ENCODE measurements at places on chromosomes 5 and 9. TPM values are rescaled to one million over a fixed set of nuclear protein-coding genes. Genes with fewer than 3 reads are reported as not detected.

The DENND4C gene
- 35.3 TPM for total RNA-seq

The ACTBL2 gene
- total RNA-seq = not detected

The NUDT2 gene
- total RNA-seq = 31.6 TPM

The INSL6 gene
- not detected for total RNA-seq

The BTNL3 gene
- not detected for total RNA-seq

The RELL2 gene
- 37.1 TPM for total RNA-seq

The ZBTB43 gene
- total RNA-seq = 19.1 TPM

The CMBL gene
- 1.6 TPM for total RNA-seq

The SLCO4C1 gene
- total RNA-seq = 0.74 TPM

GRCh38 chr9:134870301-134870694, 10.3 kb upstream of the FCN2 start:
- no peaks in the 10 kb centered on the region for H3K36me3 ChIP-seq
- H3K27me3 ChIP-seq = no peaks in the 10 kb centered on the region
- no peak overlapping the region for H3K4me3 ChIP-seq
- H3K4me1 ChIP-seq = no peaks in the 10 kb centered on the region
- no peak for DNase-seq
- no peak overlapping the region for H3K27ac ChIP-seq

DNA sequence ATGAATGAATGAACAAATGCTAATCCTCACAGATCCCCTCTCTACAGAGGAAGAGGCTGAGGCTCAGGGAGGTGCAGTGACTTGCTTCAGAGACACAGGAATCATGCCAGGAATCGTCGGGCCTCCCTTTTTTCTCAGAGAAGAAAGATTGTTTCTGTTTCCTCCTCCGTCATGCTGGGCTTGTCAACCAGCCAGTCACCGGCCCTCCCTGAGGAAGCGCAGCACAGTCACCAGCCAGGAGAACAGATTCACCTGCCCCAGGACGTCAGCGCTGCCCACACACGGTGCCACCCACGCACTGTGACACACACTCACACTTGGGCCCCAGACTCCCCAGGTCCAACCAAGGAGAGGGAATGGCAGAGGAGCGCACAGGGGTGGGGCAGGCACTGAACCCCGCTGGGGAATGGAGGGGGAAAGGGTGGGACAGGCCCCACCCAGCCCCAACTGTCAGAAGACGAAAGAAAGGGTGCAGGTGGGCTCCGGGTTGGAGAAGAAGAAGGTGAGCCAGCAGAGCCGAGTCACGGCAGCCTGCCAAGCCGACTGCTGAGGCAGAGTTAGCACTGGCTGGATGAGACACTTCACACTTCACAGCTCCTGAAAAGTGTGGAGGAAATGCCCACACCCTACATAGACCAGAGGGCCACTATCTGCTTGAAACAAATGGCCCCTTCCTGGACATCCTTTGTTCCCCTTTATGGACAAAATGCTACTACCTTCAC, 13.8 kb upstream of the ERGIC1 start:
- no peak for DNase-seq
- no peak overlapping the region for H3K4me3 ChIP-seq
- no peak overlapping the region for H3K27ac ChIP-seq

DNA sequence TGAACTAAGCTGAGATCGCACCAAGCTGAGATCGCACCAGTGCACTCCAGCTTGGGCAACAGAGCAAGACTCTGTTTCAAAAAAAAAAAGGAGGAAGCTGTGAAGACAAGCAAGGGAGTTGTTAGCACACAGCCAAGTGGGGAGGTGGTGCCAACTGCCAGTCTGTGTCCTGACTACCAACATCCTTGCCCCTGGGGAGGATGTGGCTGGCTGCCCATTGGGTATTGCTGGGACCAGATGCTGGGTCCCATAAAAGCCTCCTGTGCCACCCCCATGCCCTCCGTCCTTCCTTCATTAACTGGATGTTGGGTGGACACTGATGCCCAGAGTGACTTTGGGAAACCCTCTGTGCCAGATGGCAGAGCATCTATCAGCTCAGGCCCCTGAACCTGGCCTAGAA, 157.1 kb upstream of the COL5A1 start:
- H3K4me1 ChIP-seq = no peaks in the 10 kb centered on the region
- H3K4me3 ChIP-seq = no peak overlapping the region
- no peaks in the 10 kb centered on the region for H3K36me3 ChIP-seq
- DNase-seq = no peak
- H3K27me3 ChIP-seq = no peaks in the 10 kb centered on the region

DNA sequence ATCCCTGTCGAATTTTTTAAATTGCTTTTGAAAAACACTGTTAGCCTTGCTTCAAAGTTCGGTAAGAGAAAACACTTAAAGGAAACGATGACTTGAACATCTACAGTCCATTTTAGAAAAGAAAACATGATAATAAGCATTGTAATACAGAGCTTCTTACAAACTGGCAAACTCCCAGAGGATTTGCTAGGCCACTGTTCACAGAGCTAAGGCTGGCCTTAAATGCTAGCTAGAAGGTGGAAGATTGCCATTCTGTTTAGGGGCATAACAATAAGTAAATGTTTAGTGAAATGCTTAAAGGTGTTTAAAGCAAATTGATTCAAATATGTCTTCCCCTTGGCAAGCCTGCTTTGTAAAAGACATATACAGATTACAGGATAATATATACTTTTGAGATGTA, 169.6 kb downstream of the TLE4 start:
- no peaks in the 10 kb centered on the region for H3K4me1 ChIP-seq
- no peaks in the 10 kb centered on the region for H3K36me3 ChIP-seq
- DNase-seq = no peak
- H3K27ac ChIP-seq = no peak overlapping the region
- no peaks in the 10 kb centered on the region for H3K27me3 ChIP-seq
- H3K4me3 ChIP-seq = no peak overlapping the region

DNA sequence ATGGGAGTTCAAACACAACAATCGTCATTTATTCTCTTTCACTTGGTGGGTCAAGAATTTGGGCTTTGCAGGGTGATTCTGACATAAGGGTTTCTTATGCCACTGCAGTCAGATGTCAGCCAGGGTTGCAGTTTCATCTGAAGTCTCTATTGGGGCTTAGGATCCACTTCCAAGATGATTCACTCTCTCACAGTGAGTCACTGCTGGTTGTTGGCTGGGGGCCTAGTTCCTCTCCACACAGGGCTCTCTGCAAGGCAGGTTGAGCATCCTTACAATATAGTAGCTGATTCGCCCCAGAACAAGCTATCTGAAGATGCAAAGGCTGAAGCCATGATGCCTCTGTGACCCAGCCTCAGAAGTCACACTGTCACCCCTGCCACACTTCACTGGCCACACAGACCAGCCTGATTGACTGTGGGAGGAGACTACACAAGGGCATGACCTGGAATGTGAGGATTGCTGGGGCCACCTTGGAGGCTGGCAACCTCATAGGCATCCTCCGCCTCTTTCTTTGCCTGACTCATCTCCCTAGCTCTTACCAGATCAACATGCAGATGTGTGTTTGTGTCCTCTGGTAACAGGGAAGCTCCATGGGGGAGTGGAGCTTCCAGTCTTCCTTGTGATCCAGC, 4.5 kb upstream of the CARD19 start:
- no peak overlapping the region for H3K4me3 ChIP-seq
- H3K4me1 ChIP-seq = peaks cover 52% of the 10 kb centered on the region
- no peaks in the 10 kb centered on the region for H3K27me3 ChIP-seq
- DNase-seq = peak; percentile 42

- H3K4me1 ChIP-seq = peaks cover 24% of the 10 kb centered on the region
- H3K27ac ChIP-seq = no peak overlapping the region
- H3K27me3 ChIP-seq = no peaks in the 10 kb centered on the region
- no peak overlapping the region for H3K4me3 ChIP-seq
- DNase-seq = no peak
These were observed 50.0 kb downstream of the CAST start for GRCh38 chr5:96712100-96712746.

DNA sequence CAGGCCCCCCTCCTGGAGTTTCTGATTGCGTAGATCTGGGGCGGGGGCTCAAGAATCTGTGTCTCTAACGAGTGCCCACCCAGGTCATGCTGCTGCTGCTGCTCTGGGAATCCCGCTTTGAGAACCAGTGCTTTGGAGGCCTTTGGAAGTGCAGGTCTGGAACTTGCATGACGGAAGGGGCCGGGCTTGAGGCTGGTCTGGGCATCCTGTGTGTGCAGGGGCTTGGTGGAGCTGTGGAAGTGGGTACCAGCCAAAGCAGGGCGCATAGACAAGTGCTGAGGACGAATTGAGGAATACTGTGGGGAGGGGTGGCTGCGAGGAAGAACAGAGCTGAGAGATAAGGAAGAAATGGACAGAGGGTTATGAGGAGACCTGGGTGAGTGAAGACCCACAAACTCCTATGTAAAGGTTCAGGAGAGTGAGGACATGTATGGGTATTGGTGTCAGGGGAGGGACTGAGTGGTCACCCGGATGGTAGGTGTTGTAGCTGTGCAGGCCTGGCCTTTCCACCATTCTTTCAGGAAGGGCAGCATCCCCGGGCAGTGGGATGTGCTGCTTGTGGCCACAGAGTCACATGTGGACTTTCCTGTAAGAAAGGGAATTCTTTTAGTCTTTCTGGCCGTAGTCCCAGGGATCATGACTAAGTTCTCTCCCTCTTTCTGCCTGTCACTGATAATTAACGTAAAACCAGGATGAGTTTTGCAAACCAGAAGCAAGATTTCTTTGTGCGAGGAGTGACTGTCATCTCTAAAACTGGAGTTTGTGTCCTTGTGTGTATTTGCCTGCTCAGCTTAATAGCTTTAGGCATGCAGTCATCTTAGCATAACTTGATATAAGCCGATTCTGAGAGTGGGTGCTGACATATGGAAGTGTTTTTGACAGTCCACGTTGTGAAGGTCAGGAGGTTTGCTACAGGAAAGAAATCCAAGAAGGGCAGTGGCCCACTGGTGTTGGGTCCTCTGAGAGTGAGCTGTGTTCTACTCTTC, 43.3 kb upstream of the TJP2 start:
- no peak overlapping the region for H3K4me3 ChIP-seq
- H3K4me1 ChIP-seq = no peaks in the 10 kb centered on the region
- H3K36me3 ChIP-seq = no peaks in the 10 kb centered on the region
- no peaks in the 10 kb centered on the region for H3K27me3 ChIP-seq

- H3K36me3 ChIP-seq = peaks cover 26% of the 10 kb centered on the region
- no peak for DNase-seq
- peaks cover 5% of the 10 kb centered on the region for H3K4me1 ChIP-seq
- no peak overlapping the region for H3K27ac ChIP-seq
These were observed 25.9 kb downstream of the ERBIN start for GRCh38 chr5:65952259-65952658.

GRCh38 chr5:10351919-10352318, 1.6 kb upstream of the MARCHF6 start:
- peak; percentile 19 for DNase-seq
- peak overlapping the region; percentile 29 for H3K4me3 ChIP-seq
- no peak overlapping the region for H3K27ac ChIP-seq
- peaks cover 2% of the 10 kb centered on the region for H3K36me3 ChIP-seq
- H3K4me1 ChIP-seq = peaks cover 19% of the 10 kb centered on the region

GRCh38 chr5:87807783-87808182, 395.1 kb upstream of the CCNH start:
- H3K27me3 ChIP-seq = no peaks in the 10 kb centered on the region
- H3K4me1 ChIP-seq = no peaks in the 10 kb centered on the region
- H3K27ac ChIP-seq = no peak overlapping the region
- DNase-seq = no peak
- no peaks in the 10 kb centered on the region for H3K36me3 ChIP-seq

DNA sequence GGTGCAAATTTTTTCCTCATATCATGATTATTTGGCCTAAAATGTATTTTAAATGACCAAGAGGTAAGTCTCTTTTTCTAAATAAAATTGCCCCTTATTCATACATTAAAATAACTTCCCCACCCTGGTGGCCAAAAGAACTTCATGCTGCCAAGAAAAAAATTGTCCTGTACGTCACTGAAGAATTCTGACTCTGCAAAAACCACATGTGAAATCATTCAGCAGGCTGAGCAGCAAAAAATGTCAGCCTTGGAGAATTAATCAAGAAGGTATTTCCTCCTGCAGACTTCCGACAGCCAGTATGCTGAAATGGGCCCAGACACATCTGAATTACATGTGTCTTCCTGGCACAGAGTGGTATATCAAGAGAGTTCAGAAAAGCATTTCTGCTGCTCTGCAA, 94.6 kb upstream of the HMHB1 start:
- H3K27me3 ChIP-seq = peaks cover 3% of the 10 kb centered on the region
- H3K27ac ChIP-seq = no peak overlapping the region
- DNase-seq = no peak
- H3K4me1 ChIP-seq = no peaks in the 10 kb centered on the region
- no peaks in the 10 kb centered on the region for H3K36me3 ChIP-seq

DNA sequence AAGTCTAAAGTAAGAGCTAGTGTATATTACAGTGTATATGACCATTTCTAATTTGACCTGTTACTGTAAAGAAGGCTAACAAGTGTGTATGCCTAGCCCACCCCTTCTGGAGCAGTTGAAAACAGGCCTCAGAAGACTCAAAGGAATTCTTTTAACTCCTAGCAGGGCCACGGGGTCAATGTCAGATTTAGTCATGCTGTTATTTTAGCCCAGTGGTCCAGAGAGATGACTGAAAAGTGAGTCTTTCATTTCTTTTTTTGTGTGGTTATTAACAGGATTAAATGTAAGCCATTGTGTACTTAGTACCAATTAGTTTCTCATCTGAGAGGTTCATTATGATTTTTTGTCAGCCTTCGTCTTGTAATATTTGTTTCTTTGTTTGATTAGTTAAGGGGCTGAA, 24.4 kb downstream of the ZCCHC7 start:
- no peak overlapping the region for H3K4me3 ChIP-seq
- peaks cover 43% of the 10 kb centered on the region for H3K36me3 ChIP-seq
- no peaks in the 10 kb centered on the region for H3K27me3 ChIP-seq
- peaks cover 31% of the 10 kb centered on the region for H3K4me1 ChIP-seq

DNA sequence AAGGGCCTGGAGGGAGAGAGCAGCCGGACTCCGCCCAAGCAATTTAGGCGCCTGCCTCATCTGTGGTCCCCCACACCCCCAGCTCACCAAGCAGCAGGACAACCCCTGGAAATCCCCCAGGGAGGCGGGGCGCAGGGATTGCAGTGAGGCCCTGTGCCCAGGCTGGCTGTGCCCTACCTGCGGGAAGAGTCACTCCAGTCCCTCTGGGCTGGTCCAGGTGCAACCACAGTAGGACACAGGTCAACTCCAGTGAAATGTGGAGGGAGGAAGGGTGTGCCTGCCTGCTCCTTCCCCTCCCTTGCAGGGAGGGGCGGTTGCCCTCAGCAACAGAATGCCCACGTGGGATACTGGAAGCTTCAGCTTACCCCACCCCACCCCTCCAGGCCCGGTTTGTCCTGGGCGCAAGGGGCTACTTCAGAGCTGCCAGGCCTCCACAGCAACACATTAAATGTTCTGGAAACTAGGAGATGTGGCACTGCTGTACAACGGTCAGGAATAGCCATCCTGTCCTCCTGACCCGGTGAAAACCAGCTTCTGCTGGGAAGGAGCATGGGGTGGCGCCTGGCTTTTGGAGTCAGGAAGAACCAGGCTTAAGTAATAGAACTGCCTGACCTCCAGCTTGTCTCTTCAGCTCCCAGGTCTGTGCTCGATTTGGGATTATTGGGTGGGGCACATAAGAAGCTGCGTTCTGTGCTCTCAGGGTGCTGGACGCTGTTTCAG, 22.5 kb downstream of the ABO start:
- H3K27me3 ChIP-seq = peaks cover 12% of the 10 kb centered on the region
- H3K4me3 ChIP-seq = no peak overlapping the region
- H3K36me3 ChIP-seq = no peaks in the 10 kb centered on the region
- no peak overlapping the region for H3K27ac ChIP-seq

GRCh38 chr9:3271581-3271980, 254.2 kb downstream of the RFX3 start:
- DNase-seq = no peak
- no peak overlapping the region for H3K4me3 ChIP-seq
- peaks cover 8% of the 10 kb centered on the region for H3K36me3 ChIP-seq
- no peaks in the 10 kb centered on the region for H3K27me3 ChIP-seq
- no peak overlapping the region for H3K27ac ChIP-seq

- DNase-seq = no peak
- H3K4me3 ChIP-seq = no peak overlapping the region
- H3K36me3 ChIP-seq = no peaks in the 10 kb centered on the region
- peaks cover 2% of the 10 kb centered on the region for H3K27me3 ChIP-seq
- no peak overlapping the region for H3K27ac ChIP-seq
- H3K4me1 ChIP-seq = no peaks in the 10 kb centered on the region
These were observed 126.5 kb upstream of the MAST4 start for GRCh38 chr5:66469684-66470083.
